Tongue (tissue), 3 donors: ENCODE measurements at places on chromosomes 6 and 20. TPM values are rescaled to one million over a fixed set of nuclear protein-coding genes. Genes with fewer than 3 reads are reported as not detected.

GRCh38 chr20:50918403-50918802 is 12.8 kb downstream of the ADNP start:
- no peak for DNase-seq

- no peak for DNase-seq
These were observed 115.2 kb upstream of the RUNX2 start for GRCh38 chr6:45212976-45213375.

DNA sequence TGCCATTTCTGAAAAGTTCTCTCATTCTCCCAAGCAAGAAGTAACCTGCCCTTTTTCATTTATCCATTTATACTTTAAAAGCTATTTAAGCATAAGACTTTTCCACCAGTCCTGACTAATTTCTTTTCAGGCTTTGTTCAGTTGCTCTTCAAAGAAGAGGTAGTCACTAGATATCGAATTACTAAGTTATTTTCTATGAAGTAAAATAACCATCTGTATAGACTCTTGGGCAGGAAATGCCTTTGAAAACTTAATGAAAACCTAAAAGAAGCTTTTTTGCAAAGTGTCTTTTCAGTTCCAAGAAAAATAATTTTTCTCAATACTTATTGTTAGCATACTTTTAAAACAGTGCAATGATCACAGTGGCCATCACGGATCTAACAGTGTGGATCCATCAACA is 31.3 kb upstream of the LAMP5 start:
- no peak for DNase-seq

GRCh38 chr6:105058846-105059245 is 101.9 kb downstream of the LIN28B start:
- no peak for DNase-seq

GRCh38 chr20:48797275-48797825 is 30.4 kb downstream of the PREX1 start:
- peak; percentile 56 for DNase-seq

DNA sequence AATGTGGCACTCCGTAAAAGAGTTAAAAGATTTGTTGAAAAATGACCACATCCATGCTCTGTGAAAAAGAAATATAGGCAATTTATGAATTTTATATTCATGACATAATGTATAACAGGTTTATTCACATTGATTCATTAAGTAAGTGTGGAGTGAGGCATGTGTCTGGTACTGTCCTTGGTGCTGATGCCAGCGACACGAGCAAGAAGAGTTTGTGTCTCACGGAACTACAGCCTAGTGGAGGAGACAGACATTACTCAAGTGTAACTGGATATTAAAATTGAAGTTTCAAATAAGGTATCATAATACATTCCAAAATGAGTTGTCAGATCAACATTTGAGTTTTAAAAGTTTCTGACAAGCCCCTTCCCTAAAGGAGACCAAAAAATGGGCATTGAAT is 158.2 kb upstream of the PRND start:
- peak; percentile 64 for DNase-seq

GRCh38 chr20:2449386-2449785 is 21.2 kb downstream of the SNRPB start:
- DNase-seq = no peak

DNA sequence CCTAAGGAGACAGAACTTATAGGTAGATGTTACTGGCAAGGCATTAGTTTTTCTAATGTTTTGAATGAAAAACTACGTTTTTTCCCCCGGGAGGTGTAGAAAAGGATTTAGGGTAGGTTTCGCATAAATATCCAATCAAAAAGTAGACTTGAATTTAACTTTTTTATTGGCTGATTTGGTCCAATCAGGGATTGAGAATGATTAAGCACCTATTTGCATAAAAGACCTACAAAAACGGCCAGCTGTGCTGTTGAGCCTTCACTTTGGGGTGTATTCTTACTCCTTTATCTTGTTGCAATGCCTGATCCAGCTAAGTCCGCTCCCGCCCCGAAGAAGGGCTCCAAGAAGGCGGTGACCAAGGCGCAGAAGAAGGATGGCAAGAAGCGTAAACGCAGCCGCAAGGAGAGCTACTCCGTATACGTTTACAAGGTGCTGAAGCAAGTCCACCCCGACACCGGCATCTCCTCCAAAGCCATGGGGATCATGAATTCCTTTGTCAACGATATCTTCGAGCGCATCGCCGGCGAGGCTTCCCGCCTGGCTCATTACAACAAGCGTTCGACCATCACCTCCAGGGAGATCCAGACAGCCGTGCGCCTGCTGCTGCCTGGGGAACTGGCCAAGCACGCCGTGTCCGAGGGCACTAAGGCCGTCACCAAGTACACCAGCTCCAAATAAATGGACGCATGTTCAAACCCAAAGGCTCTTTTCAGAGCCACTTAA is 113.5 kb upstream of the BTN3A2 start:
- peak; percentile 96 for DNase-seq

GRCh38 chr20:61569825-61570224 is 317.8 kb downstream of the CDH4 start:
- DNase-seq = no peak

- no peak for DNase-seq
These were observed 62.9 kb downstream of the SSR1 start for GRCh38 chr6:7249946-7250643.

DNA sequence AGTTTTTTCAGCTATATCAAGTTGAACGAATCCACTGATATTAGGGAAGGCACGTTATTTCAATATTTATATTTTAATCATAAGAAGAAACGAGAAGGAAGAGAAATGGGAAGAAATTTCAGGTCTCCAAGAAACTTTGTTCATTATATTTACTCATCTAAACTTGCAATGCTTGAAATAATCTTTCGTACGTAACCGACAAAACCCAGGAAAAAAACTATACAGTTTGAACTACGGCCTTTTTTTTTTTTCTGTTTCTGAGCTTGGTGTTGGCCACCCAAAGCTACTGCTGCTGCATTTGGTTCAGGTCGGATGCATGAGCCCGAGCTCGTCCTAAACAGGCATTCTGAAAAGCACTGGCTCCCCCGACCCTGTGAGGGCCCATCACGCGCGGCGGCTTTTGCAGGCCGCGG is 548 bp downstream of the PERP start:
- DNase-seq = no peak

DNA sequence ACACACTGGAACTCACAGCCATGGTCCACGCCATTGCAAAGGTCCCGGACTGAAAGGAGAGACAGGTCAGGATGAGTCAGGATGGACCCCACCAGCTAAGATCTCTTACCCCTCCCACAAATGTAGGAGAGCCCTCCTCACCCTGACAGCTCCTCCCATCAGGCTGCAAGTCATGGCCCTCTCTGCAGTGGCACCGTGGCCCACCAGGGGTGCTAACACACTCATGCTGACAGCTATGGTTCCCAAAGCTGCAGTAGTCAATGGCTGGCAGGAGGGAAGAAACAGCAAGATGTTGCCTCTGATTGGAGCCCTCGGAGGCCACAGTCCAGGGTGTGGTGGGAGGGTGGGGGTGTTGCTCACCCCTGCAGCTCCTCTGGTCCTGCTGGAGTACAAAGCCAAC is 5.7 kb upstream of the RBPJL start:
- DNase-seq = no peak

DNA sequence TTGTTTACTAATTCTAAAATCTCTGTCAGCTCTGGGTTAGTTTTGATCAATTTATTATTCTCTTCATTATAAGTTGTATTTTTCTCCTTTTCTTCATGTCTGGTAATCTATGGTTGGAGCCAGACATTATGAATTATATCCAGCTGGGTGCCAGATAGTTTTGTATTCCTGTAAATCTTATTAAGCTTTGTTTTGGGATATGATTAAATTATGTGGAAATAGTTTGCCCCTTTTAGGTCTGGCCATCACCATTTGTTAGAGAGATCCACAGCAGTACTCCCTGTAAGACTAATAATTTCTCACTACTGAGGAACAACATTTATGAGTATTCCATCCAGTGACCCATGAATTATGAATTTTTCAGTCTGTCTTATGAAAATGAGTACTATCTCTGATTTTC is 20.9 kb upstream of the SLC17A1 start:
- DNase-seq = no peak

DNA sequence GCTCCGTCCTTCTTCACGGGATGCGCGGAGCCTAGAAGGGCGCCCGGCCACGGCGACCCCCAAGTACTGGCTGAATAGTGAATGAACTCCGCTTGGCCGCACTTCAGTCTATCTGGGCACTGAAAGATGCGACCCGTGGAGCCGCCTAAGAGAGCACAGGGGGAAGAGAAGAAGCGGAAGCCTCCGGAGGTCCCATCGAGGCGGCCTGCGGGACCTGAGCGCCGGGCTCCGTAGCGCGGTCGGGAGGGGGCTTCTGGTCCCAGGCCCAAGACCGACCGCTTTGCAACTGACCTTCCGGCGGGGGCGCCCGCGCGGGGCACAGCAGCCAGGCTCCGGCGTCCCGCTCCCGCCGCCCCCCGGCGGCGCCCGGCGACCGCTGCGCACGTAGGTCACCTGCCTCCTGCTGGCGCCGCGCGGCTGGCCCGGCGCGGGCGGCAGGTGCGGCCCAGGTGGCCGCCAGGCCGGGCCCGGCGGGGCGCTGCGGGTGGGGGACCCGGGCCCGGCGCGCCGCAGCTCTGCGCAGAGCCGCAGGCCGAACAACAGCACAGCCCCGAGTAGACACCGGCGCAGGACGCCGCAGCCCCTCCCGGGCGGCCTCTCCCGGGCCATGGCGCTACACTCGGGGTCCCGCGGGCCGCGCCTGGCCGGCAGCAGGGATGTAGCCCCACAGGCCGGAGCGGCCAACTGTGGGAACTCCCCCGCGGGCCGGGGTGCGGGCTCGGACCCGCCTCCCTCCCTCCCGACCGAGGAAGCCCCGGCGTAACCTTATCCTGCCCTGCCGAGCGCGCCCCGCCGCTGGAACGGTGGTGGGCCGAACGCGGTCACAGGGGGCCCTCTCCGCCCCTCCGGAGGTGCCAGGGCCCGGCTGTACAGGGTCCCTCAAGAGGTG is at the start of gene METTL24:
Gene METTL24 (minus strand): TSS at position 686 of the 889 bp plus-strand sequence. CDS start 77 bp downstream, at position 609.
- DNase-seq = peak; percentile 43

DNA sequence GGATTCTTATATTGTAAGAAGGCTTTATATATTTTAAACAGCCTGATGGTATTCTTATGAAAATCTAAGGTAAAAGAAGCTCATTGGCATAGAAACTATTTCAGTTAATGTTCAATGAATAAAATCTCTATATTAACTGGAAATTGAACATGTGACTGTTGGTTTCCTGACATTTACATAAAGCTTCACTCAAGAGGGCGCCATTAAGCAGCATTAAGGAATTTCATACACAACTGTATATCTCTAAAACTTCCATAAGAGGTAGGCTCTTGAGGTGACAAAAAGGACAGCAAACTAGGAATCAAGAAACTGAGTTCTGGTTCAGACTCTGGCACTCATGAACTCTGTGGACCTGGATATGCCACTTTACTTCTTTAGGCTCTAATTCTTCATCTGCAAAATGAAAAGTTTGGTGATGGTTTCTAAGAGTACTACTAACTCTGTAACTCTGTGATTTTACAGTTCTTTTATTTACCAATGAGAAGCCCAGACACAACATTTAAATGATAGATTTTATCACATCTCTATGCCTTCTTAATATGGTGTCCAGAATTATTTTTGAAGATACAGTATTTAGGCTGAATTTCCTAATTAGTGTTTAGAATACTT is 147.5 kb downstream of the FLRT3 start:
- DNase-seq = peak; percentile 70

GRCh38 chr6:43311666-43312065 is 3.0 kb upstream of the CRIP3 start:
- no peak for DNase-seq

DNA sequence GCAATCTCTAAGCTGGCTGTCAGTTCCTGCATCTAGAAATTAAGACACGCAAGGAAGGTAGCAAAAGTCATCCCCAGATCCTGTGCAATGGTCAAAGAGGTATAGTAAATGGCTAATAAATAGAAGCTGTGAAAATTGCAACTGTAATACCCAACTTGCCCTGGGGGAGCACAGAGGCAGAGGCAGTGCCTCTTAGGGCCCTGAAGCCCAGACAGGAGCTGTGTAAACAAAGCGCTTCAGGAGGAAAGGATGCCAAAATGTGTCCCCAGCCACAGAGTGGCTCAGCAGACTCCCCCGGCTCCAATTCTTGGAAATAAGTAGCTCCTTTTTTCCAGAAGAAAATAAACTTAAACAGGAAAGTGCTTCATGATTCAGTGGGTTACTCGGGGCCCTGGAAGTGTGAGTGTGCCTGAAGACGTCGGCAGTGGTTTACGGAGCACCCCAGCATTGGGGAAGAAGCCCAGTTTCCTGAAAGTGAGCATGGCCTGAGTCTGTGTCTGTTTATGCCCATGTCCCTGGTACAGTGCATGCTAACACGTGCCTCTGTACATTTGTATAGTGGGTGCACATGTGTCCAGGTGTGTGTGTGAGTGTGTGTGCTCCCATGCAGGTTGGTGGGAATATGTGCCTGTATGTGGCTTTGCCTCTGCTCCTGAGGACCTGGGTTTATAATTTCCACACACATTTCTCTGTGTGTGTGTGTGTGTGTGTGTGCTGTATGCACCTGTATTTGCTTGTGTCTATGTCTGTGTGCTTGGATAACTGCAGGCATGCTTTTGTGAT is 246.7 kb downstream of the MAFB start:
- peak; percentile 18 for DNase-seq

DNA sequence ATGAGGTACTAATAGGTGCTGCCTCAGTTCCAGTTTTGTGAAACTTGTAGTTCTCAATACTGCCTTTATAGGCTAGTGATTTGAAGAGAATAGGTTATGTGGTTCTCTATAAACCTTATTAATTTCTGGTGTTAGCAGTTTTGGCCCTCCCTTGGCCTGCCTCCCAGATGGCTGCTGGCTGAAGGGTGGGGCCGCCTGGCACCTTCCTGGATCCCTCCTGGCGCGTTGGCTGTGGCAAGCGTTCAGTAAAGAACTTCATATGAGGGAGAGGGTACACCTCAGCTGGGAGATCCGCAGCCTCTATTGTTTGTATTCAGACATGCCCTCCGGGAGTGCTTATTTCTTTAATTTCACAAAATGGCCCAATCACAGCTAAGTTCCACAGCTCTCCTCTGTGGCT is 51.9 kb downstream of the FAM120B start:
- no peak for DNase-seq

DNA sequence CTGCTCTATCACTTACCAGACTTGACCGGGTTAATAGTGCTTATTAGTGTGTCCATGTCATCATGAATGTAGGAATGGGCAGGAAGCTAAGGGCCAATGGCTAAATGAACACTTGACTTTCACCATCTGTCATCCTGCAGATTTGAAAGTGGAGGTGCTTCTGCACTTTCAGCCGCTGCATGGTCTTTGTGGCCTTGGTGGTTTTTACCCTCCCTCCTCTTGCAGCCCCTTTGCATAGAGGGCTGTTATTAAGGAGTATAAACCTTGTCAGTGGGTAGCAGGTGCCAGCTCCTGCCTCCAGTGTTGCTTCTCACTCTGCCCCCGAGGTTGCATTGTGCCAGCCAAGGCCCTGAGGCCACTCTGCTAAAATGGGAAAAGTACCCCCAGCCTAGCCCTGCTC is 122.2 kb upstream of the TNFAIP3 start:
- no peak for DNase-seq

GRCh38 chr6:75480425-75480824 is 13.2 kb downstream of the FILIP1 start:
- no peak for DNase-seq

GRCh38 chr6:12769556-12770256 is 53.1 kb downstream of the PHACTR1 start:
- no peak for DNase-seq

- peak; percentile 34 for DNase-seq
These were observed 61.8 kb downstream of the GCNT2 start for GRCh38 chr6:10582774-10583508.

STMND1 gene
- not detected for total RNA-seq

CD40 gene
- 3.3 TPM for total RNA-seq

NRN1 gene
- total RNA-seq = 12.3 TPM

RALGAPB gene
- 38.5 TPM for total RNA-seq

GSTA4 gene
- 51.9 TPM for total RNA-seq

ZBTB9 gene
- total RNA-seq = 5.4 TPM

ZSWIM3 gene
- total RNA-seq = 5.2 TPM

SLC35D3 gene
- total RNA-seq = not detected

LCA5 gene
- 9.1 TPM for total RNA-seq

KCNK5 gene
- total RNA-seq = 6.1 TPM

CDKN1A gene
- total RNA-seq = 99.0 TPM
